Activated CD8-positive, alpha-beta memory T cell treated with anti-CD3 and anti-CD28 coated beads, Interleukin-2, amount 10 ng/mL, durations not matched to agents 7 days and 5 days (primary cell): ENCODE measurements at places on chromosomes 3 and 15. TPM values are rescaled to one million over a fixed set of nuclear protein-coding genes. Genes with fewer than 3 reads are reported as not detected.
A peak's percentile ranks its signal among the peaks of the same experiment; 100 is the strongest.

The PPP2R3A gene
- 0.07 TPM for total RNA-seq

The PLCB2 gene
- 104 TPM for total RNA-seq

The LRRIQ4 gene
- 0.35 TPM for total RNA-seq

The MUC13 gene
- not detected for total RNA-seq

The GP9 gene
- not detected for total RNA-seq

The FAM240A gene
- total RNA-seq, result not detected

GRCh38 chr3:191414286-191414685, 46.7 kb upstream of the PYDC2 start:
- no peak for DNase-seq

DNA sequence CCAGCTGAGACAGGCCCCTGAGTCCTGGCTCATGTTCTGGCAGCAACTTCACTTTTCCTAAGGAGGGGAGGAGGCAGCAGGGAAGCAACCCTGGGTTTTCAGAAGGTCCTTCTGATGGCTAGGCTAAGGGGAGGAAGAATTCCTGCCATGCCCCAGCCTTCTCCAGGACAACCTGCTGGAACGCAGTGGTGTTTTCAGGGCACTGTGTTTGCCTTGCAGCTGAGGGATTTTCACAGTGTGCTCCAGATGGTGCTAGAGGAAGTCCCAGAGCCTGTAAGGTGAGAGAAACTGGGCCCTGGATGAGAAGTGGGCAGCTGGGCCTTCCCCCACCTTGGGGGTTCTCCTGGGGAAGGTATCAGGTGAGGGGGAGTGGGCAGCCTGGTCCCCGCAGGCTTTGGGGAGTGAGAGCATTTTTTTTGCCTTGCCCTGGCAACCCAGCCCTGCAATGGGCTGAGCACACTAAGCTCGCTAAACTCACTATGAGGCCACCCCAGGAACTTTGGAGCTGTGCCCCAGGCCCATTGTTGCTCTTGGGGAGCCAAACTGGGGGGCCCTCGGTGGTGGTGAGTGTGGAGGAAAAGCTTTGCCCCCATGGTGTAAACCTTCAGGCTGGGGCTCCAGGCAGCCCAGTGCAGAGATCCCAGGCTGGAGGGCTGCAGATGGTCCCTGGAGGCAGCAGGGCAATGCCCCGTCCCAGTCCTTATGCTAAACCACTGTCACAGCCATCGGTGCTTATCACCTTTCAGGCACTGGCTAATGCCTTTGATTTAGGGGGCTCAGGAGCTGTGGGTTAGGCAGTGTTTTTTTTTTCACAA, 41.1 kb downstream of the ACAA1 start:
- DNase-seq, result no peak

- DNase-seq, result no peak
These were observed 92.2 kb upstream of the TNFAIP8L3 start for GRCh38 chr15:51186891-51187290.

GRCh38 chr3:42546691-42547213, 35.0 kb downstream of the SEC22C start:
- no peak for DNase-seq

GRCh38 chr3:141477224-141477623, 9.6 kb upstream of the RASA2 start:
- DNase-seq, result no peak

DNA sequence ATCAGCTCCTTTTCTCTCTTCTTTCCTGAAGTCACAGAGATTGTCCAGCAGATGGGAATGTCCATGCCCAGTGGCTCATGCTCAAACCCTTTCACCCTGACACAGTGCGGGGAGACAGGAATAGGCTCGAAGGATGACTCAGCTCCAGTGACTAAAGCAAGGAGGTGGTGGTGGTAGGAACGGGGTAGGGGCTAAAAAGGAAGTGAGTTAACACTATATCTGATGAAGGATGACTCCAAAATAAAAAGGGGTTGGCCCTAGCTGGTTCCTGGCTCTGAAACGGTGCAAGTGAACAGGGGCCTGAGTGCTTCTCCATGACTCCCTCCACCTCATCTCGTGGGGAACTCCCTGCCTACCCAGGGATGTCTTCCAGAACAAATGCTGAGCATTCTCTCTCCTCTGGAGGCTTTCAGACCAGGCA, 167.4 kb upstream of the LPP start:
- peak; percentile 64 for DNase-seq

- no peak for DNase-seq
These were observed 34.2 kb downstream of the GABRA5 start for GRCh38 chr15:26901041-26901440.

DNA sequence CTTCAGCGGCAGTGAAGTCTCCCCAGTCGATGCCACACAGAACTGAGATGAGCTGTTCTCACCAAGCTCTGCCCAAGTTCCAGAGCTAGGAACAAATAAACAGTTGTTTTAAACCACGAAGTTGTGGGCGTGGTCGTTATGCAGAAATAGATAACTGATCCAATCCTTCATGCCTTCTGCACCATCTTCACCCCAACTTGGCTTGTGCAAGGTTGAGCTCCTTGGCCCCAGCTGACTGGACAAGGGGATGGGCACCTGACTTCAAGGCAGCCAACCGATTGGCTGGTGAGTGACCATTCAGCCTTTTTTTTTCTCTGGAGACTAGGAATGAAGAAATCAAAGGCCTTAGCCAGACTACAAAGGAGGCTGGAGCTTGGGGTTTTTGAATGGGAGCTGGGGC, 23.9 kb downstream of the LINGO1 start:
- DNase-seq, result no peak

- peak; percentile 15 for DNase-seq
These were observed 56.2 kb downstream of the ITGA11 start for GRCh38 chr15:68375716-68376220.

DNA sequence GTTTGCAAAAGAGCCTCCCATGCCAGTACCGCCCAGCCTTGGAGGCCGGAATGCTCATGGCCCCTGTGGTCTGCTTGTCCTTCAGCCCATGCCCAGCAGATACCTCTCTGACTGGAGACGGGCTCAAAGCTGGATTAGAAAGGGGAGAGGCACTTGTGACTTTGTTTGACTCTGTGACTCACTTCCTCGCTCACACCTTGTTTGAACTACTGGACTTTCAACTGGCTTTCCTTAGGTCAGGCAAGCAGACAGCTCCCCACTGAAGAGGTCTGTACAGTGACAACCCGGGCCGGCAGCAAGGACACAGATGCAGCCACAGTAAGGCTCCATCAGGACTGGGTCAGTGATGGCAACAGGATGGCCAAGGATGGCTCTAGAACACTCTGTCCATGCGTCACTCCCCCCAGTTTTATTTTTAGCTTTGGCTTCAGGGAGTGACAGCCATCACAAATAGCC, 98.6 kb upstream of the ABHD17C start:
- no peak for DNase-seq

DNA sequence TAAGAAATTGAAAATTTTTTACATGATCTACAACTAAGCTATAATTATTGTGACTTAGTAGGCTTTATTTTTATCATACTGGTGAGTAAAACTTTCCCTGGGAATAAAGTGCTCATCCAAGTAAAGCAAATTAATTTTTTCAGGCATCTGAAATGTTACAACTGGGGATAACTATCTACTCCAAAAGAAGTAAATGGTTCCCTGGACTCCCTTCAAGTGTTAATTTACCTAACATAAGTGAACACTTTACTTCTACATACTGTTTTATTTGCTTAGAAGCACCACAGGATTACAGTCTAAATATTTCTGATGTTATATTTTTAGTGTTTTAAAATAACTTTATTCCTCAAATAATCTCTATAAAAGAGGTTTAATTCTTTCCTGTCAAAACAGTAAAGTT, 57.8 kb downstream of the IFT57 start:
- DNase-seq, result no peak

GRCh38 chr3:186425788-186426730, 64.0 kb upstream of the DGKG start:
- no peak for DNase-seq

DNA sequence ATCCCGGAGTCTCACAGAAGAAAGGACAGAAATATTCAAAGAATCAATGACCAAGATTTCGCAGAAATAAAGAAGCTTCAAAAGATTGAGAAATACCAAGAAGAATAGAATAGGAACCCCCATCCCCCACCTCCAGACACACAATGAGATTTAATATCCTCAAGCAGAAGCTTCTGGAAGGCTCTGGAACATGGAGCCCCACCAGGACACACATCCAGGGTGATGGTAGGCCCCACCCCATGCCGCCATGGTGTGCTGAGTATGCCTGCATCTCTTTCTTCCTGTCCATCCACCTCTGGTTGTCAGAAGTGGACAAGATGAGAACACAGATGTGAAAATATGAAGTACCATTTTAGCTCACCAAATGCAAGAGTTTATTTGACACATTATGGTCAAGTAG, 19.3 kb downstream of the PRR23E start:
- no peak for DNase-seq

DNA sequence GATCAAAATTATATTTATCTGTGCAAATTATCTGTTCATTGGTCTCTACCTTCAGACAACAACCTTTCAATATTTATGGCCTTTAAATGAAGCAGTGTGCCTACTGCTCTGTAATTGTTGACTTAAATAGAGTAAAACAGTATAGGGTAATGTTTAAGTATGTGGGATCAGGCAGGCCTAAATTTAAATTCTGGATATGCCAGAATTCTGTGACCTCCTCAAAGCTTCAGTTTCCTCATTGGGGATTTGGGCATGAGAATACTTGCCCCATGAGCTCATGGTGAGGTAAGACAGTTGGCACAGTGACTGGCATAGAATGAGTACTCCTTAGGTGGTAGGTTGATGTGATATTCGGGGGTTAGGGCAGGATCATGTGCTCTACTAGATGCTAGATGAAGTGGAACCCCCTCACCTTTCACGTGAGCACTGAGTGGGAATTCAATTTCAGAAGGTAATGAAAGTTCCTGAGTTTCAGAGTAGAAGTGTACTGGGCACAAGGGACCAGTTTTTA, 14.9 kb downstream of the ARL8B start:
- peak; percentile 31 for DNase-seq

DNA sequence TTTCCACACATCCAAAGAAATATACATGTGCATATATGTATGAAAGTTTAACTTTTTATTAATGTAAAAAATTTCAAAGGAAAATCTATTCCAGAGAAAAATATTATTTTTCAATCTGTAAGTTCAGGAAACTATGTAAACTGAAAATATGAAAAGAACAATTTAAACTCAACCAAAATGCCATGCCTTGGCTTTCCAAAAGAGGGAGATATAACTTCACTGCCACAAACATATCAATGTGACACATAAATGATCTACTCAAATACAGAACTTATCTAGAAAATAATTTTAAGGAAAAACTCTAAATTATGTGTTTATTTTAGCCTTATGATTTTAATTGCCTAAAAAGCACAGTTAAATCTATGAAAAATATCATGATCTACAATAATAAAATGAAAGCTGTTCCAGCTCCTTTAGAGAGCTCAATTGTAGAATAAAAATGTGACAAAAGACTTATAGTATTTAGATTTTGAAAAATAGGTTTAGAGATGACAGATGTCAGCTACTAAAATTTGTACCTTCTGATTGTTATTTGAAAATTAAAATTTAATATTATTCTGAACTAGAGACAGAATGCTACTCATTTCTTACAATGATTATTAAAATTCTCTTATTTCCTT, 94.8 kb downstream of the GBE1 start:
- DNase-seq, result no peak

DNA sequence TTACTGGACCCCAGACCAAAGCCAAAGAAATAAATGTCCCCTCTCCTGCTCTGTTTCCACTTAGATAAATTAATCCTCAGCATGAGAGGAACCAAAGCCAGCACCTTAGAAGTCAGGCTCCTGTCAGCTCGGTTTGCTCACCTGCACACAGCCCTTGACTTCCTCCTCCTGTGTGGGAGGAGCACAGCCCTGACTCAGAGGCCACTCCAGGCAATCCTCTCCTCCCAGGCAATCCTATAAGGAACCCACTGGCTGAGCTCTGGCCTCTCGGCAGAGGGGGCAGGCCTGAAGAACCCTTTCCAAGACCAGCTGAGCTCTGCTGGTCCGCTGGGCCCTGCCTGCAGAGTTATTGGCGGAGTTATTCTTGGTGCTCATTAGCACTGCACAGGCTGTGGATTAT, 30.8 kb downstream of the LIPC start:
- no peak for DNase-seq

GRCh38 chr3:56869157-56869889, 67.6 kb upstream of the ARHGEF3 start:
- no peak for DNase-seq

DNA sequence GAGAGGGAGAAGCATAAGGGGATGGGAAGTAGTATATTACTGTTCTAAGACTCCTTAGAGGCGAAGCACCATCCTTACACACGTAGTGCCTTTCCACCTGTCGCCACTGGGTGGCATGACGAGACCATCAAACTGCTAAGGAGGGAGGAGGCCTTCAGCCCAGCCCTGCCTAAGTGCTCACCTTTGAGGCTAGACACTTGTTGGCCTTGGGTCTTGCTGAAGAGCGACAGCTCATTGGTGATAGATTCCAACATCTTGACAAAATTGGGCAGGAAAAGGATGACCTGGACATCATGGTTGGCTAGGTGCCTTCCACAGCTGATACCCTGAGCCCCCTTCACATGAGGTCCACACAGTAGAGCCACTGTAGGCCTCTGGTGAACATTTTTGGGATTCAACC, 19.6 kb downstream of the CLK3 start:
- DNase-seq, result peak; percentile 84

DNA sequence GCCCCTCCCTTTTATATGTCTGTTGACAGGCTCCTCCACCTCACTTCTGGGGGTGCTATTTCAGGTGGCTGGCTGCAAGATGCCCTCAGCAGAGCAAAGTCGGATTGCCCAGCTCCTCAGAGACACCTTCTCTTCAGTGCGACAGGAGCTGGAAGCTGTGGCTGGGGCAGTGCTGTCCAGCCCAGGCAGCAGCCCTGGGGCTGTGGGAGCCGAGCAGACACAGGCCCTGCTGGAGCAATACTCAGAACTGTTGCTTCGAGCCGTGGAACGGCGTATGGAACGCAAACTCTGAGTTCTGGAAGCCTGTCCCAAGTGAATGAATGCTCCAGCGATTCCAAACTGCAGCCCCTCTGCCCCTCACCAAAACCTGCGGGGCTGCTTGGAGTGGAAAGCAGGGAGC, 2.7 kb upstream of the JMJD7 start:
- DNase-seq, result no peak

DNA sequence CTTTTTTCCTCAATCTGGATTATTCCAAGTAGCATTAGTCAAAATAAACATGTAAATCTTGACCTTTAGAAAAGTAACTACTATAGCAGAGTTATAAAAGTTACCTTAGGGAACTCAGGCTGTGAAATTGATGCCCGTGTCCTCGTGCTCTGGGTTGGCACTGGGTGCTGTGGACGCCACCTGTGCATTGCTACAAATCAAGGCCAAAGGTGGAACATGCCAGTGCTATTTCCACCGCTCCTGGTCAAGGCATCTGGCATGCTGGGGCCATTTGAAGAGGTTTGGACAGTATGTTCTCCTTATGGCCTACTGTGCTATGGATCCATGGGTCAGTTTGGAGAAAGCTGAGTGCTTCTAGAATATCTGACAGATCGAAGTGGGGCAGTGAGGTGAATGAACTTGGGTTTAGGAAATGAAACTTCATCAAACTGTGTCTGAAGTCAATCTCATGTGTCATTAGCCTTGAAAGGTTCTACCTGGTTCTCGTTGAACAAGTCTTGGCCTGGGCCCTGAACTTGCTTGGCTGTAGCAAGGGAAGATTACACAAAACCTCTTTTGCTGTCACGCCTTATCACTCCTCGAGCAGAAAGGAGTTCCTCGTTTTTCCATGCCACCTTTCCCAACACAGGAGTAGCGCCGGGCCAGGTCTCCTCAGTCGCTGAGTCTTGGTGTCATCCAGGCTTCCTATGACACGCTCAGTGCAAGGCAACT, 397.6 kb upstream of the RGMA start:
- no peak for DNase-seq
